ENCODE measurements at places on chromosomes 13 and 19.
A peak's percentile ranks its signal among the peaks of the same experiment; 100 is the strongest.

DNA sequence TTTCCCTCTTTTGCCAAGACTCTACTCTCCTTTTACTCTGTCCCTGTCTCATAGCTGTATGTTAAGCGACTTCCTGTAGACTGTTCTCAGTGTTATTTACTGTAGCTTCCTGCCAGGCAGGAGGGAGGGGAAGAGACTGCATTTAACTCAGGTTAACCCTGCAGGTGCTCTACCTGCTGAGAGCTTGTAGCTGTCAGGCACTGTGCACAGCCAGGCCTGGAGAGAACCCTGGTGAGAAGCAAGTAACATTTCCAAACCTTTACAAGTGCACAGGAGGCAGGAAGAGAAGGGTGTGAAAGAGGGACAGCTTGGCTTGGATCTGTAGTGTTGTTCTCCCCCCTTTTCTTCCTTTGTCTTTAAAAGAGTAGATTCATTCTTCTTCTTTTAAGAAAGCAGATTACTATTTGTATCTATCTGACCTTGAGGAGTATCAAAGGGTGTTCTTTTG is 167.1 kb downstream of the LMO7 start:
- no peak for DNase-seq

GRCh38 chr19:1453525-1454364 is 3.8 kb downstream of the APC2 start:
- peak; percentile 56 for DNase-seq

- peak; percentile 43 for DNase-seq
Observed at GRCh38 chr19:31312009-31312676, 37.1 kb downstream of the TSHZ3 start.

GRCh38 chr19:49937750-49938381 is 8.6 kb upstream of the NUP62 start:
- peak; percentile 32 for DNase-seq

DNA sequence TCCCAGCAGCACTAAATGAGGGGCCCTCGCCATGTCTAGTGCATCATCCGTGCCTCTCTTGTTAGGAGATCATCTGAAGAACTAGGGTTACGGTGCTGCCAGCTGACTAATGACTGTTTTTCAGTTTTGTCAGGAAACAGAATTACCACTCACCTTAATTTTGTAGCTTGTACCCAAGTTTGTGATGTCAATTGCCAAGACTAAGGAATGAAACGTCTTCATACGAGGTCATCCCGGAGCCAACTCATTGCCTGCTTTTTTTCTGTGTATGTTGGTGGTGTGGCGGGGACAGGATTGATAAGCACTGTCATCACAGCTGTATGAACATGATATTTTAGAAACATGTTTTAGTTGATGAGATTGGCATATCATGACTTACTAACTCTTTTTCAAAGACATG is 100.6 kb downstream of the TNFRSF19 start:
- no peak for DNase-seq

DNA sequence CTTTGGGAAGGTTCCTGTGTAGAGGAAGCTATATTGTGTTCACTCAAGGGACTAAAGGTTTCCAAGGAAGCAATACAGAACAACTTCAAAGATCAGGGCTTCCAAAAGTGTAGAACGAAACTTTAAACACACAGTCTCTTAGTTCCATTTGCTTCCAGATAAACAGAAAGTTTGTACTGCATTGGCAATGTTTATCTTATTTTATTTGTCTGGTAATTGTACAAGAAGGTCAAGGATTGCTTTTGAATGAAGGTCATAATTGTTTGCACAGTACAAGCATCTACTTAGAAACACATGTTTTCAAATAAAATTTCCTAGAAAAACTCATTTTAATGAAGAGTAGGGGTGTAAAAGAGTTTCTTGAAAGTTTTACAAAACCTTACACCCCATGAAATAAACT is 712.7 kb upstream of the SGCG start:
- DNase-seq = no peak

DNA sequence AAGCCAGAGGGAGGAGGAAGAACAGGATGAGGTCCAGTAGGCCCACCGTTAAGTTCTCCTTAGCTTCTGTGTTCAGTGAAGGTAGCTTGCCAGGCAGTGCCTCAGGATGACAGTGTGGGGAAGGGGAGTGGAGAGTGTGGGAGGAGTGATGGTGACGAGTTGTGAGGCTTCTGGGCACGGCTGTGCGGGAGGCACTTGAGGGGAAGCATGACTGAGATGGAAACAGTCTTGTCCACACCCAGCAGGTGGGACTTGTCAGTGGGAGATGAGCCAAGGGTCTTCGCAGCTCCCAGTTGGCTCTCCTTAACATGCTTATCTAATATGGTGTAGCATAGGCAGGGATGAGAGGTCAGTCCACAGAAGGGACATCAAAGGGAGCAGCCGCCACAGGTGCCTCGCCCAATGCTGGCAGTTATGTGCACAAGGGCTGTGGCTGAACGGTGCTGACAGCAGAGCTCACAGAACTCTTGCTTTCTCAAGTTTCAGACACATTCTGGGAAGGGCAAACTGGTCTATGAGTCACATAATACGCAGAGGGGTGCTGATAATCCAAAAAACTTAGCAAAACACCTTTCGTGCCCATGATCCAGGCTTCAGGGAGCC is 47.5 kb downstream of the OXGR1 start:
- DNase-seq = no peak

GRCh38 chr19:35075202-35076025 is 33.9 kb downstream of the HPN start:
- no peak for DNase-seq

GRCh38 chr13:86383561-86383960 is 584.3 kb upstream of the SLITRK6 start:
- DNase-seq = no peak

GRCh38 chr19:7395360-7396066 is 46.8 kb downstream of the ARHGEF18 start:
- no peak for DNase-seq

DNA sequence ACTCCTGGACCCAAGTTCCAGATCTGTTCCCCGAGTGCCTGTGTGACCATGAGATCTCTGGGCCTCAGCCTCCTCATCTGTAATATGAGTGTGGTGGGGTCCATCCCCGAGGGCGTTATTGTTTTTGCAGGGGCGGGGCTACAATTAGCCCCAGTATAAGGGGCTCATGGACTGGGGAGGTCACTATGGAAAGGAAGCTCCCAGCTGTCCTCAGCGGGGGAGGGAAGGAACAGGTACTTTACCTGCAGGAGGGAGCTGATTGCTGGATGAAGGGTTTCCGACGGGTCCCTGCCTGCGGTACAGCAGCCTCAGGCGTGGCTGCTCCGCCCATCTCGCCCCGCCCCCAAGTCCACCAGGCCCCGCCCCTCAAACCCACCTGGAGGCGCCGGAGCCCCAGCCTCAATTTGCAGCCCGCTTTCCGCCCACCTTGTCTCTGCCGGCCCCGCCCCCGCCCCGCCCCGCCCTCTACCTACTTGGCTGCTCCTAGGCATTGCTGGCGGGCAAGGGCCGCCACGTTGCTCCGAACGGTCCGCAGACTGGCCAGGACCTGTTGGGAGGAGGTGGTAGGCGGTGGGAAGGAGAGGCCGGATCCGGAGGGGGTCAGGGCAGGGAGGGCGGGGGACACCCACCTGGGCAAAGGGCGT is 5.5 kb downstream of the PDE4C start:
- no peak for DNase-seq

- DNase-seq = no peak
Observed at GRCh38 chr19:23783636-23784035, 24.9 kb upstream of the ZNF681 start.

GRCh38 chr13:44902738-44903137 is 86.5 kb downstream of the NUFIP1 start:
- no peak for DNase-seq

- DNase-seq = peak; percentile 82
Observed at GRCh38 chr13:95298971-95299621, 2.2 kb downstream of the ABCC4 start.

- no peak for DNase-seq
Observed at GRCh38 chr19:49573009-49573408, 7.3 kb downstream of the NOSIP start.

DNA sequence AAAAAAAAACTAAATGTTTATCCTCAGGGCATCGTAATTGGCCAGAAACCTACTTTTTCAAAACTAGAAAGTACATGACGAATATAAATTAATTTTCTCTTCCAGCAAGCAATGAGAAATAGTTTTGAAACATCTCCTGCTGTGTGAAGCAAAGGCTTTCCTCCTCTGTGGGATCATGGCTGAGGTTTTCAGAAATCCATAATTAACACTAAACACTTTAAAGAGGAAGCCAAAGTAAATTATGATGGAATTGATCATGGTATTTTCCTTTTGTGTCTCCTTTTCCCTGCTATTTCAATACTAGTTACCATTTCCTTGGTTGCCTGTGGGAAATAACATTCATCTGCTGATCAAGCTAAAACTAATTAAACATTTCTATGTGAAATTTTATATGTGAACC is 1413.8 kb upstream of the PCDH20 start:
- no peak for DNase-seq

GRCh38 chr13:44399074-44399473 is 25.4 kb downstream of the SERP2 start:
- no peak for DNase-seq

- no peak for DNase-seq
Observed at GRCh38 chr13:99575376-99576120, 74.3 kb downstream of the TM9SF2 start.

DNA sequence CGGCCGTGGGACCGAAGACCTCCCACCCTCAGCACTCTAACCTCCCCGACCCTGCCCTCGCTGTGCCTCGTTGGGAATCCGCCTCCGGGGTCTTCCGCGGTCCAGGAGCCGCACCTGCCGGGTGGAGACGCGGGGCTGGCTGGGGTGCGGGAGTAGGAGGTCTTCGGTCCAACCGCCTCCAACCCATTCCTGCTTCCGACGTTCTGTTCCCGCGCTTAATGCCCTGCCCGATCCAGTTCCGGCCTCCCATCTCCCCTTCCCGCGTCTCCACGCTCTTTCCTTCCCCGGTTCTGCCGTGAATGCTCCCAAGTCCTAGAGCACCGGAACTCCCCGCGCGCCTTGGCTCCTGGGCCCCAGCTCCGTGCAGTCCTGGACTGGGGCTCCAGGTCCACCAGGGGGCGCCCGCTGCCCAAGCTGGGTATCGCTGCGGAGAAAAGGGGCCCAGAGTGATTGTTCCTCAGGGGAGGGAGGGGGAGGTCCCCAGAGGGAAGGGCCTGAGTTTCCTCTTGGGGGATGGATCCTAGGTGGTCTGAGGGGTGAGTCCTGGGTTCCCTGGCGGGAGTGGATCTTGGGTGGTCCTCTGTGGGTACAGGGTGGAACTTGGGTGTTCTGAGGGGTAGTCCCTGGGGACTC is 14.1 kb upstream of the TNFSF9 start:
- peak; percentile 80 for DNase-seq

DNA sequence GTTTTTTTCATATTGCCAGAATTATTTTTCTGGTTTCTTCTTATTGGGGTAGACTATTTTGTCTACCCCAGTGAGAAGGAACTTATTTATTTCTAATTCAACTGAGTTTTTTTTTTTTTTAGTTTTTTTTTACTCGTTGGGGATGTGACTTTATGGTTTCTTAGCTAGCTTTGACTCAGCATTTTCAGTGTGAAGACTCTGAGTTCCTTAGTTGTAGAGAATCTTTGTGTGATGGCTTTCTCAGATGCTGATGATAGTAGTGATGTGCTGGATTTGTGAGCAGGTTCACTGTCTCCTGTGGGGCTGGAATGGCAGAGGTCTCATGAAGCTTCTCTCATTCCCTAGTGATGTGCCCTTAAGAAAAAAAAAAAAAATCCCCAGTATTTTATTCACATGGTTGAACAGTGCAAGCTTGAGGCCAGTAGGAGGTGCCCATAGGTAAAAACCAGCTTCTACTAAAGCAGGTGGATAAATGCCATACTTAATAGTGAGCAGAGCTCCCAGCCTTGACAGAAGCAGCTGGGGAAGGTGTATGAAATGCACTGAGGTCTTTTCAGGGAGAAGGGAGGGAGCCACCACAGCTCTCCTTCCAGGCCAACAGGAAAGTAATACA is 106.2 kb upstream of the KLF5 start:
- no peak for DNase-seq

DNA sequence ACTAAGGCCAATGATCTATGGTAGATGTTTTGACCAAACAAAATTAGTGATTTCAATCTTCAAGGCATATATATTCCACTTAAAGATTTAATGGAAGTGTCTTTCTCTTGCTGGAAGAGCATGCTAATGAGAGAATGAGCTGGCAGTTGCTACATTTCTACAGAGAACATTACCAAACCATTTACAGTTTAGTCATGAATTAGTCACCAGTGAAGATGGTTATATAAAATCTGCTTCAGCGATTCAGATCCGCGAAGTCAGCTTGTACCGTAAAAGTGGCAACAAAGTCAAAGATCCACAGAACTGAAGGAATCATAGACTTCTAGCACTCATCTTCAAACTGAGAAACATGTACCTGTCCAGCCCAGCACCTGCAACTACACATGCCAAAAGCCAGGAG is 156.3 kb downstream of the SLITRK5 start:
- peak; percentile 31 for DNase-seq
